Activated CD4-positive, alpha-beta T cell treated with anti-CD3 and anti-CD28 coated beads, Interleukin-2, Interleukin-6, amounts not matched to agents 100 ng/mL and 50 ng/mL, durations not matched to agents 16 hours and 8 hours (primary cell): ENCODE measurements at places on chromosomes 7 and 10.

- DNase-seq = no peak
Observed at GRCh38 chr7:46319841-46320240, 398.8 kb upstream of the IGFBP3 start.

GRCh38 chr7:150937848-150938561, 40.1 kb downstream of the KCNH2 start:
- DNase-seq = peak; percentile 17

GRCh38 chr10:25076506-25077177, 60.2 kb downstream of the THNSL1 start:
- DNase-seq = no peak

GRCh38 chr10:1610986-1611770, 126.1 kb downstream of the ADARB2 start:
- DNase-seq = no peak

- no peak for DNase-seq
Observed at GRCh38 chr10:78455811-78456210, 422.1 kb downstream of the RPS24 start.
